Activated CD8-positive, alpha-beta memory T cell treated with anti-CD3 and anti-CD28 coated beads for 1 hour (primary cell): ENCODE measurements at places on chromosomes 2 and 18.

- DNase-seq, result no peak
Observed at GRCh38 chr2:57550912-57551311, 495.7 kb upstream of the VRK2 start.

DNA sequence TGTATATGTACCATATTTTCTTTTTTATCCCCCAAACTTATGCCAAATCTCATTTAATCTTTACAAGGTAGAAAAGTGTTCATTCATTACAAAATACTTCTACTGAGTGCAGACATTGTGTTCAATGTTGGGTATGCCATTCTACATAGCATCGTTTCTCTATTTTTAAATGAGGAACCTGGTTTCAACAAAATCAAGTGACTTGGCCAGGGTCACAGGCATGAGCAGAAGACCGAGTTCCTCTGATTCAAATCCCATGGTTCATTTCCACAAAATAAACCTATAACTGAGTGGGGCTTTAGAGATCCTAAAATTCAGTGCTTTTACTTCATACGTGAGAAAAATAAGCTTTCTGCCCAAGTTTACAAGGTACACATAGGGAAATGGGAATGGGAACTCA, 81.4 kb upstream of the RASGRP3 start:
- DNase-seq, result no peak

DNA sequence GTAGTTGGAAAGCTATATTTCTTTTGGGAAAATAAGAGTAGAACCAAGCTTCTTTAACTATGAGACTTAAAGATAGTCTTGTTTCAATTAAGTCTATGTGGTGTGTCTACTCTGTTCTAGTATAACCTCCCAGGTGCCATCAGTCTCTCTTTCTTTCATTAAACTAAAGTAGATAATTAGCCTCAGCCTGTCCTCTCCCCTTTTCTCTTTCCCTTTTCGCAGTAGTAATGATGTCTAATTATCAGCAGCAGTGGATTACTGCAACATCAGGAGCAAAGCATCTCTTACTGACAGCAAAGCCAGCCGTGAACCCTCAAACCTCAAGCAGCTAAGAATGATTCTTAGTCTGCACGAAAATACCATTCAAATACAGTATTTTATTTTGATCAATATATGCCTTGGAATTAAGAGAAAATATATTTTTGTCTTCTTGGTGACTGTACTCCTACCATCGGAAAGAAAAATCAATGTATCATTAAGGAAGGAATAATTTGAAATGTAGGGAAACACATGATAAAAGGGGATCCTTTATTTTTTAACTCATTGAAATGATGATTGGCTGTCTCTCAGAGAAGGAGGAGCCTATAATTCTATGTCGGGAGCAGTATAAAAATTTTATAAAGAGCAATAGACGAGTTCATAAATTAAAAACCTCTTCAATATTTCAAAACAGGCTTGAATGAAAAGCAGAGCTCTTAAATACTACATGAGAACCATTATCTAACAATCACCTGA, 4.5 kb downstream of the NOL4 start:
- no peak for DNase-seq

DNA sequence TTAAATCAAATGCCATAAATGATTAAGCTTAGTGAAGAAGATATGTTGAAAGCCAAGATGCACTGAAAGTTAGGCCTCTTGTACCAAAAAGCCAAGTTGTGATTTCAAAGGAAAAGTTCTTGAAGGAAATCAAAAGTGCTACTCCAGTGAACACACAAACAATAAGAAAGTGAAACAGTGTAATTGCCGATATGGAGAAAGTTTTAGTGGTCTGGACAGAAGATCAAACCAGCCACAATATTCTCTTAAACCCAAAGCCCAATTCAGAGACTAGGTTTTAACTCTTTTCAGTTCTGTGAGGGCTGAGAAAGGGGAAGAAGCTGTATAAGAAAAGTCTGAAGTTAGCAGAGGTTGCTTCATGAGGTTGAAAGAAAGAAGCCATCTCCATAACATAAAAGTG, 101.8 kb upstream of the RPE start:
- DNase-seq, result no peak

DNA sequence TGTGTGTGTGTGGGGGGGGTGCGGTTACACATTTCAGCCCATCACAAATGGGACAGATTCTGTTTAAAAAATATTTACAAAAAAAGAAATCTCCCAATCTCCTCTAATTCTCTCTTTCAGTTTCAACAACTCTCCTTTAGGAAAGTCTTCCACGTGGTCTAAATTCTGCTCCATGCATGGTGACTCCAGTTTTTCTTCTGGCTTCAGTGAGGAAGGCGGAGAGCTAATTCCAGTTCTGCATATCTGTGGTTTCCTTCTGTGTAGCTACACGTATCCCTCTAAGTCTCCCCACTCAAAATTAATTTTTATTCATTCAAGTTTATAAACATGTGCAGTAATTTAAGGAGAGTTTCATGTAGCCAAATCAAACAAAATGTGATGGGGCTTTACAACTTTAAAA, 111.6 kb downstream of the SLC4A3 start:
- DNase-seq, result no peak
